GM10248 (cell line): ENCODE measurements at places on chromosomes 7 and 10.

DNA sequence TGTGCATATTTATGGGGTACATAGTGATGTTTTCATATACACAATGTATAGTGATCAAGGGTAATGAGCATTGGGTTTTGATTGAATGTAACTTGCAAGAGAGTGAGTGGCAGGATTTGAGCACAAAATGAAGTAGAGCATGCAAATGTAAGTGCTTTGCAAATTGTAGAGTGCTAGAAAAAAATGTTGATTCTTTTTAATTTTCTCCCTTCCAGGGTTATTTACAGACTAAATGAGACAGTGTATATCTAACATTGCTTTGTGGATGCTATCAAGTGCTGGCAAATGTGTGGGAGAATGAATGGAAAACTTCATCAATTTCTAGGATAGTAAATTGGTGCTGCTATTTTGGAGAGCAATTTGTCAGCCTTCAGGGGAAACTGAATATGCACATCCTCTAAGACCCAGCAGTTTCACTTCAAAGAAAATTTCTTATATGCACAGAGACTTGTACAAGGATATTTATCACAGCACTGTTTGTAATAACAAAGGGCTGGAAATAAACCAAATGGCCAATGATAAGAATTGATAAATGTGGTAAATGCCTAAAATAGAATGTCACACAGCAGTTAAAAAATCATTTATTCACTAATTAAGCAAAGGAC, 120.6 kb upstream of the PLPP4 start:
- no peak for DNase-seq

DNA sequence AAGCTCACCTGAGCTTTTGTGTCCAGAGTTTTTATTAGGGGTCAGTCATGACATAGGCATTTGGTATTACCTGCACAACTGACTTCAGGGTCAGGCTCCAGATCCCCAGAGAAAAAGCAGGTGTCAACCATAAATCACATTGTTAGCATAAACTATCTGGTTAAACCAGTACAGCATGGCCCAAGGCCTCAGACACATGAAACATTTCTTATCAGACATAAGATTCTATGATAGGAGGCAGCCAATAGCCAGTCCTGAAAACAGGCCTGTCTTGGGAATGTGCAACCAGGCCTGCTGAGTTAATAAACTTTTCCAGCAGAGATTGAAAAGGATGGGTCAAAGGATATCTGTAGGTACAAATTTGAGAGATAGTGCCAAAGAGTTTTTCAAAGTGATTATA, 116.1 kb downstream of the TPST1 start:
- no peak for DNase-seq

DNA sequence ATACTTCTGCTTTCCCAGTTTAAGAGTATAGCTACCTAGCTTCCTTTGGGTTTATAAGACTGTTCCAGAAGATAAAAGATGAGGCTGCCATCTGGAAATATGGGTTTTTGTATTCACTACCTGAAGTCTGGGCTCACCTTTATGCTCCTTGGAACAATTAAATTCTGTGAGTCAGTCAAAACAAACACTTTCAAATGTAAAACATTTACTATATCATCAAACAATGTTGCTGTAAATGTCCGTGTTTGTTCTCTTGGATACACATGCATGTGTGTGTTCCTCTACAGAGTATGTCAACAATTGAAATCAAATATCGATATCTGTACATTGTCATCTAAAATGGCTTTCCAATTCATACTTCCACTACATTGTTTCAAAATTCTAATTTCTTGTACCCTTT, 525.6 kb downstream of the MDFIC start:
- no peak for DNase-seq

DNA sequence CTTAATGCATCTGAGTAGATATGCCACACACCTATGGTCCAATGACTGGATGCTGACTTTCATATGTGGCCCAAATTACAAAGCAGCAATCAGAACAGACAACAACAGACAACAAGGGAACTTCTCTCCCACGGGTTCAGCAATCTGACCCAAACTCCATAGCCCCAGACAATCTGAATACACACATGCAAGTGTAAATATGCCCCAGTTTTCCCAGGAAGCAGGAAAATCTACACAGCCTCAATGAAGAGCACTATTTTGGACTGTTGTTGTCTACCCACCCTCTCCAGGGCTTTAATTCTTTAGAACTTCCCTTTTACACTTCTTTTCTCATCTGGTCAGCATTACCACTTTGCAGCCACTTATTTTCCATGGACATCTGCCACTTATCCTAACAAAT, 2.0 kb upstream of the CCNY start:
- no peak for DNase-seq
